ENCODE measurements at places on chromosomes 6 and 20. TPM values are rescaled to one million over a fixed set of nuclear protein-coding genes. Genes with fewer than 3 reads are reported as not detected.

GRCh38 chr6:101741474-101742171 is 348.1 kb downstream of the GRIK2 start:
- DNase-seq = no peak

DNA sequence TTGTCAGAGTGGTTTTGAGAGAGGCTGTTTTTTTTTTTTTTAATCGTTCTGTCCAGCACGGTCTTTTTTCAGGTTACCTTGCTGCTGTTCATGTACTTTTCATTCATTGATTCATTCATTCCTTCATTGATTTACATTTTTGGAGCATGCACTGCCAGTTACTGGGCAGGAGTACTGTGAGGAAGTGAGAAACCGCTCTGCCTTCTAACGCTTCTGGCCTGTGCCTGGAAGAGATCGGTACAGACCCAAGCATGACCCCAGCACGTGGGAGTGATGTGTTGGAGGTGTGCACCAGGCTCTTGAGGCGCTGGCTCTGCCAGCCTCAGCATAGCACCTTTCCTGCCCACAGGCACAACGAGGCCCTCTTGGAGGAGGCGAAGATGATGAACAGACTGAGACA is 9.1 kb downstream of the RIPK1 start:
- DNase-seq = no peak

- no peak for DNase-seq
Measured at GRCh38 chr20:4465855-4466545, 255.7 kb upstream of the PRND start.

DNA sequence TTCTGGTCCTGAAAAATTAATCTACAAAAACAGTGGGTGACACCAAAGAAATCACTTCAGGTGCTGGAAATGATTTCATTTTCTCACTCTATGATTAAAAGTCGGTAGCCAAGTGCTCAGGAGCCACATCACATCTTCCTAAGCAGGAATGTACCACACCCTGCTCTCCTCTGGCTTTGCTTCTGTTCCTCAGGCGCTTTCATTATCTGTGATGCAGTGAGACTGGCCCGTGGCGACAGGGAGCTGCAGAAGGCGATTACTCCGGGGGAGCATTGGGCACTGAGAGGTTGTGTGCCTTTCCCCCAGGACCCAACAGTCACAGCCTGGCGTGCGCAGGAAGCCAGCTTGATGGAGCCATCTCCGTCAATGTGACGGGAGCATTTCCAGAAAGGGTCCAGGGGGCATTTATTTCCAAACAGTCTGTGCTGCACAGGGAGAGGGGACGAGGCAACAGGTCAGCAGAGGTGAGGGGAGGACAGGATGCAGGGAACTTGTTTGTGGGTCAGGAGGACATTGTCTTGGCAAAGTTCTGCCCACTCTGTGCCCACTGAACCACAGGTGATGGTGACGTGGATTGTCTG is 5.6 kb upstream of the ZNF831 start:
- DNase-seq = no peak

DNA sequence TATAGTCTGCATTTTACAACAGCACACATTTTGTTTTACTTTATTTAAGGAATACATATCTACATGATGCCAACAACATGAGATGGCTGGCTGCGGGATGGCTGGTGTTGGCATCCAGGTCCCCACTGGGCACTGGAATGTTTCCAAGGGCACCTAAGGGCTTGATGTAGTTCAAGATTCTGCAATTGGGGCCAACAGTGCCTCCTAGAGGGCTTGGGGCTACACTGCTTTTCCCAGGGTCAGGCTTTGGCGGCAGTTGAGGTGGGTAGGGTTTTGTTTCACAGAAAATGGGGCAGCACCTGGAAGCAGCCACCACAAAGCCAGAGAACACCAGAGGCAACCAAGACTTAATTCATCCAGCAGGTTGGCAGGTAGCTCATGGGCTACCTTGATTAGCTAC is 202.2 kb upstream of the PRND start:
- no peak for DNase-seq

DNA sequence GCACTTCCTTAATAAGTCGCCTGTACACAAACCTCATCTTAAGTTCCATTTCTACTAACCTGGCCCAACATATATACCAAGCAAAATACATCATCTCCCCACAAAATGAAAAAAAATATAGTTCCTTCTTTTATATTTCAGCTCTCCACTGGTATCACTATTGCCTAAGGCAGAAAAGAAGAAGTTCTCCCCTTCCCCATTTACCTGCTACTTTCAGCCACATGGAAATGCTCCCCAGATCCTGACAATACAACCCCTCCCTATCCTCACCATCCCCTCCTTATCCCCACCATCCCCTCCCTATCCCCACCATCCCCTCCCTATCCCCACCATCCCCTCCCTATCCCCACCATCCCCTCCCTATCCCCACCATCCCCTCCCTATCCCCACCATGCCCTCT is 175.7 kb downstream of the LINC00237 start:
- DNase-seq = no peak

- DNase-seq = no peak
Measured at GRCh38 chr20:4820806-4821518, 99.3 kb downstream of the PRND start.

GRCh38 chr6:15023448-15023847 is 222.4 kb upstream of the JARID2 start:
- no peak for DNase-seq

DNA sequence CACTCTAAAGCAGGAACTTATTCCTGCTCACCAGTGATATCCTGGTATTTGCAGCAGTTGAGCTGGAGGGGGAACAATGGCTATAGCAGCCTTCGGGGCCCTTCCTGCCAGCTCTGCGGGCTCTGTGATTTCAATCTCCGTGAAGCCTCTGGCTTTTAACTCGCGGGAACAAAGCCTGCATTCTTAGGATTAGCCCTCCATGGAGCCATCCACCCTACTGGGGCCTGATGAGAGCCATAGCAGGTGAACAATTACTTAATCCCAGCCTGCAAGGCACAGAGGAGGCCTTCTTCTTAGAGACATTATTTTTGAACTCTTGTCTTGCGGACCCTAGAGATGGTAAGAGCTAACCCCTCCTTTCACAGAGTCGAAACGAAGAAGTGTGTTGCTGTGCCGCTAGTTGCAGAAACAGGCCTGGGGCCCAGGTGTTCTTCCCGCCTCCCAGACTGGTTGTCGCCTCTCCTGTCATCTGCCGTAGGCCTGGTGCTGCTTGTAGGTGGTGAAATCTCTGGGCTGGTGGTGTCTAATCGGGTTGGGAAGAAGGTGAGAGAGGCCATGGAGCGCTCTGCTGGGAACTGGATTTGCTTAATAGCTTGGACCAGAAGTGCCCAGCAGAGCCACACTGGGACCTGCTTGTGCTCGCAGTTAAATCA is 9.7 kb downstream of the GHRH start:
- no peak for DNase-seq

GRCh38 chr20:31566658-31567379 is 38.3 kb upstream of the ID1 start:
- DNase-seq = no peak

DNA sequence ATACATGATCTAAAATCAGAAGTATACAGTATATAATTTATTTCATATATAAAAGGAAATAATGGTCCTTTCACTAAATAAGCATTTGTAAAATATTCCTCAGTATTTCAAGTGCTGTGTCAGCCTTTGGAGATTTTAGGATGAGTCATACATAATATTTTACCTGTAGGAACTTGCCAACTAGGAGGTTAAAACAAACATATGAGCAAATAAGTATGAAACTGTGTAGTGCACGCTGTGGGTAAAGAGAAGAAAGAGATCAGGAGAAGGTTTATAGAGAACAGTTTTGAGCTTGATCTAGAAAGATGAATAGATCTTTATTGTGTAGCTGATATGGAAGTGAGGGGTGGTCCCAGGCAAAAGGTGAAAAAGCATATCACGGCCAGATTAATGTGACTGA is 169.9 kb upstream of the RNF217 start:
- no peak for DNase-seq

DNA sequence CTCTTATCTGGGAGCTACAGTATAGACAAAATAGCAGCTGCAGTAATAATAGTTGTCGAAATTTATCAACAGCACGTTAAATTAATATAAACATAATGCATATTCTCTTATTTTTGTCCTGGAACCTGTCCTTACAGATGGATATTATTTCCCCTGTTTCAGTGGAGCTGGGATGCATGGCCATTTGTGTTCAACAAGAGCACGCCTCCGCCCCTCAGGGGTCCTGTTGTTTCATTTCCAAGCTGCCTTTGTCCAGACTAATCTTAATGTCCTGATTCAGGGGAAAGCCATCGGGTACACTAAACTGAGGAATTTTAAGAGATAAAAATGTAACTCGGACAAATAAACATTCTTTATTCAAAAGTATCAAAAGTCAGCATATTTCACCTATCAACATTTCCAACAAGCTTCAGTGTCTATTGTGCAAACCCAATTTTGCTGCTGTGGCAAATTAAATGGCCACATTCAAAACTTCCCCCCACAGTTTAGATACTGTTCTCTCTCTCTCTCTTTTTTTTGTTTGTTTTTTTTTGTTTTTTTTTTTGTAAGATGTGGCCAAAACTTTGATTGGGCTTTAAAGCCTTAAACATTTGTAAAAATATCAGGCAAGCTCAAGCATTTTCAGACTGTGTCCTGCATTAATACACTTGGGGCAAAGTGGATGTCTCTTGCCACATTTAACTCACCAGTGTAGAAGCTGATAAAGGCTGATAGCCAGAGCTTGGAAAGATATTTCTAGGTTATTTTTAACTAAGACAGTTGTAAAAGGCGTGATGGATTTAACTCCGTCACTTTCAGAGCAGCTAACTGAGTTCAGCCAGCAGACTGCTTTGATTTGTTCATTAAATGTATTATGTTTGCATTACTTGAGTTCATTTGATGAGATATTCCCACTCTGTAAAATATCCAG is 112.5 kb upstream of the QKI start:
- DNase-seq = no peak

DNA sequence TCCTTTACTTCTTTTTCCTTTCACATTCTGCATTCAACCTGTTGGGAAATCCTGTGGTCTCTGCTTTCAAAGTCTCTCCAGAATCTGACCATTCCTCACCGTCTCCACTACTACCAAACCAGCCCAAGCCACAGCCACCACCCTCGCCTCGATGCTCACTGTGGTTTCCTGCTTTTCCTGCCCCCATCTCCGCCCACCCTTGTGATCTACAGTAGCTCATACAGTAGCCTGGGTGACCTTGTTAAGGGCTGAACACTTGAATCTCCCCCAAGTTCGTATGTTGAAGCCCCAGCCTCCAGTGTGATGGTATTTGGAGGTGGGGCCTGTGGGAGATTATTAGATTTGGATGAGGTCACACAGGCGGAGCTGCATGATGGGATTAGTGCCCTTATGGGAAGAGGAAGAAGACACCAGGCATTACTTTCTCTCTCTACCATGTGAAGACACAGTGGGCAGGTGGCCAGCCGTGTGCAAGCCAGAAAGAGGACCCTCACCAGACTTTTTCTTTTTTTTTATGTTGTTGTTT is 189.0 kb upstream of the UST start:
- DNase-seq = no peak

DNA sequence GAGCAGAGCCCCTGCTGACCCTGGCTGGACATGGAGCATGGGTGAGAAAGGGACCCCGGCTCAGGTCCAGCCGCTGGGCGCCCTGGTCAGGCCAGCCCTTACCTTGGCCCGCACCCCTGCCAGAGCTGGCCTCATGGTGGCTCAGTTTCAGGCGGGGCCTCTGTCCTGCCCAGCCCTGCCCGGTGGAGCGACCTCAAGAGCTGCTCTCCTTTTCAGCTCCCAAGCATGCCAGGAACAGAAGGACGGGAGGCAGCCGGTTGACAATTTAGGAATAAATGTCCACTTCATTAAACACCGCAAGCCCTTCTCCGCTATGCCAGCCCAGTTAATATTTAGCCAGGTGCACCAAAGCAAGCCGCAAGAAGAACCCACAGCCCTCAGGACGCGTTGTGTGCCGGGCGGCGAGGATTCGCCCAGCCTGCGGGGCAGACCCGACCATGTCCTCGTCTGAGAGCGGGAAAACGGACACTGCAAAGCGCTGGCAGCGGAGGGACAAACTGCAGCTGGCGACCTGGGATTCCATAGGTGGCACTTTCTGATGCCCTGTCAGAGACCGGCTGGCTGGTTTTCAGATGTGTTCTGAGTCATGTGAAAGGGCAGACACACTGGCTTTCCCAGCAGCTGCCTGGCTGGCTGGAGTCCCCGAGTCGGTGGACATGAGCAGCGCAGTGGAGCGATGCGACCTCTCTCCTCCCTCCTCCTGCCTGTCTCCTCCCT is 221.9 kb downstream of the TTLL2 start:
- DNase-seq = no peak

- DNase-seq = no peak
Measured at GRCh38 chr6:100466410-100467128, 1.8 kb upstream of the SIM1 start.

Gene SCRT2
- total RNA-seq = not detected

Gene SLC22A2
- not detected for total RNA-seq

Gene TNF
- 0.47 TPM for total RNA-seq

Gene NKX2-2
- not detected for total RNA-seq

Gene RNF217
- total RNA-seq = 14.1 TPM

Gene C6orf47
- 16.9 TPM for total RNA-seq

Gene PPP1R3G
- total RNA-seq = 11.1 TPM
